ENCODE measurements at places on chromosomes 11 and 22.

DNA sequence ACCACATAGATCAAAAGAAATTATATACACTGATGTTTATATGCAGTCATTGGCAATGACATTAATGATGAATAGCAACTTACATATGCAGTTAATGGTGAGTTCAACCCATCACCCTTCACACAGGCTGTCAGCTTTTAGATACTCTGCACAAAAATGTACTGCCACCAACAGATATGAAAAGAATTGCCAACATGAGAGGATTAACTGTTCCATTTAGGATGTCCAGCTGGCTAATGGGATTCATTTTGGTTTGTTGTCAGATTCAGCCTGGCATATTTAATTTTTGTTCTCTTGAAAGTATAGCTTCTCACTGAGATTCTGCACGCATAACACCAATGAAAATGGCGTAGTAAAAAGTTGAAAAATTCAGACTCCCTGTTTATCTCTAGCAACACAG is 554.0 kb upstream of the ARHGAP42 start:
- no peak for DNase-seq

- DNase-seq, result no peak
Observed at GRCh38 chr11:113715882-113716625, 9.9 kb upstream of the TMPRSS5 start.

- no peak for DNase-seq
Observed at GRCh38 chr11:98561877-98562395, 458.8 kb upstream of the CNTN5 start.

DNA sequence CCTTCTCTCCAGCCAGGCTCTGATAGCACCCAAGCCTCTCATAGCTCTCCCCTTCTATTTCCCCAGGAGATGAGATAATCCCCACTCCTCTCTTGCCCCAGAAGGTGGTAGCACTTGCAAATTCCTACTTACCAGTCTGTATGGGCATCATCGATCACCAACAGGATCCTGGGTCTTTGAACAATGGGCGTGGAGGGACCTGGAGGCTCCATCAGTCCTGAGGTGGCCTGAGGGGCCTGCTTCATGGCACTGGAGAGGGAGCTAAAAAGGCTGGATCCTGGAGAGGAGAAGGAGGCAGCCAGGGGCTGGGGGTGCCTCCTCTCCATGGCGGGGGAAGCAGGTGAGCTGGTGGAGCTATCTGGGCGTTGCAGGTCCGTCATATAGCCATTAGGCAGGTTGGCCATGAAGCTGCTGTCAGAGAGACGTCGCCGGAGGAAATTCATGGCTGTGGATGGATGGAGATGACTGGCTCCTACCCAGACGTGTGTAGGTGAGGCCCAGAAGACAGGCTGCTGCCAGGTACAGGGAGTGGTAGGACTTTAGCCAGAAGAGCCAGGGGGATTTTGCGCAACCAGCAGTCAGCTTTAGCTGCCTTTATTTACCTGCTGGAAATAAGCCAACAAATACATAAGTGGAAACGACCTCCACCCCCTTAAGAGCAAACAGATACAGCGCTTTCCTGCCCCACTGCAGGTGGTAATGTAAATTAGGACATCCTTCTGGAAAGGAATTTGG is 51.8 kb downstream of the SYN3 start:
- no peak for DNase-seq

GRCh38 chr22:37284805-37285355 is 2.6 kb downstream of the CYTH4 start:
- DNase-seq, result no peak

- DNase-seq, result no peak
Observed at GRCh38 chr11:78886616-78887015, 312.0 kb upstream of the NARS2 start.

DNA sequence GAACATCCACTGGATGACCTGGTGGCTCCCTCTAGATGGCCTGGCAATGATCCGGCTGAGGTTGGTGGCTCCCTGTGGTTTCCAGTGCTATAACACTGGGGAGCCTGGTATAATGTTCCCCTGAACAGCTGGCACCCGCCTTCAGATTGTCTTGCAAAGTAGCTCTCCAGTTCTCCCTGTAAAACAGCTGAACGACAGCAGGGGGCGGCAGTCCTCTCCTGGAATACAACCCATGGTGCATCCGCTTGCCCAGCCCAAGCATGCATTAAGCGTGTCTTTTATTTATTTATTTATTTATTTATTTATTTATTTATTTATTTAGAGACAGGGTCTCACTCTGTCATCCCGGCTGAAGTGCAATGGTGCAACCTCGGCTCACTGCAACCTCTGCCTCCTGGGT is 258.9 kb downstream of the BUD13 start:
- no peak for DNase-seq

DNA sequence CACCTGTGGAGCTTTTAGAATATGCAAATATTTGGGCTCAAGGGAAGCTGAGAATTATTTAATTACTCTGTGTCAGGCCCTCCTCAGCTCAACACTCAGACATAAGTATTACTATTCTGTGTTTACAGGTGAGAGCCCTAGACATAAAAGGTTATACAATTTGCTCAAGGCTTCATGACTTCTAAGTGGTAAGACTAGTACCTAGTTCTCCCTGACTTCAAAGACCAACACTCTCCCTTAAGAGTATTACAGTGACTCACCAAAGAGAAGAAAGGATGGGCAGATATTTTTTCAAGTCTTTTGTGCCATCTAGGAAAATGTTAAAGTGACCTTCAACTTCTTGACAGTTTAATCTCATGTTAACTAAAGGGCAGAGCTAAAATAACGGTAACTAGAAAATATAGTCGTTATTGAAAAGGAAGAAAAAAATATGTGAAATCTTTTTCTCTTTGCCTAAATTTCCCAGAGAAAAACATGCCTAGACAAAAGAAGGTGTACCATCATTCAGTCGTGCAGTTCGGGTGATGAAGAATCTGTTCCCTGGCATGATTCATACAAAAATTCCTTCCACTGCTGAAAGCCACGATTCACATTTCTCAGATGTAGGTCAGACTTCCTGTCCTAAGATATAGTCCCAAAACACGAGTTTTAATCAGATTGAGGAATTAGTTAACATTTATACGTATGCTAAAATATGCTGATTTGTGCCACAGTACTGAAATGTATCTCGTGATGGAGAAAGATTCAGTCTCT is 849.1 kb upstream of the API5 start:
- no peak for DNase-seq

DNA sequence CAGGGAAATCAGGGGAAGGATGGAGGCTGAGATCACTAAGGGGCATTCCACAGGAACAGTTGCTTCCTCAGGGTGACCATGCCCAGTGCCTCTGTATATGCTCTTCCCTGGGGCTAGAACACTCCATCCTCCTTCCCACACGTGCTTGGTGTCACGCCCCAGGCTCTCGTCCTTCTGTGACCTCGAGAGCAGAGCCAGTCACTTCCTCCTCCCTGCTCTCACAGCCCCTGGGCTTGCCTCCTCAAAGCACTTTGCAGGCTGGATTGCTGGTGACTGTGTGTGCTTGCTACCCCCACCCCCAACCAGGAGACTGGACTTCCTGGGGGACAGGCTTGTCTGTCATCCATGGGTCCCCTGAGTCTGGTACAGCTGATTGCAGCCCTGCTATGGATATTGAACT is 56.5 kb upstream of the AMPD3 start:
- DNase-seq, result no peak

- DNase-seq, result no peak
Observed at GRCh38 chr11:47923667-47924066, 56.7 kb upstream of the PTPRJ start.

GRCh38 chr22:49997932-49998717 is 14.4 kb downstream of the IL17REL start:
- DNase-seq, result no peak

DNA sequence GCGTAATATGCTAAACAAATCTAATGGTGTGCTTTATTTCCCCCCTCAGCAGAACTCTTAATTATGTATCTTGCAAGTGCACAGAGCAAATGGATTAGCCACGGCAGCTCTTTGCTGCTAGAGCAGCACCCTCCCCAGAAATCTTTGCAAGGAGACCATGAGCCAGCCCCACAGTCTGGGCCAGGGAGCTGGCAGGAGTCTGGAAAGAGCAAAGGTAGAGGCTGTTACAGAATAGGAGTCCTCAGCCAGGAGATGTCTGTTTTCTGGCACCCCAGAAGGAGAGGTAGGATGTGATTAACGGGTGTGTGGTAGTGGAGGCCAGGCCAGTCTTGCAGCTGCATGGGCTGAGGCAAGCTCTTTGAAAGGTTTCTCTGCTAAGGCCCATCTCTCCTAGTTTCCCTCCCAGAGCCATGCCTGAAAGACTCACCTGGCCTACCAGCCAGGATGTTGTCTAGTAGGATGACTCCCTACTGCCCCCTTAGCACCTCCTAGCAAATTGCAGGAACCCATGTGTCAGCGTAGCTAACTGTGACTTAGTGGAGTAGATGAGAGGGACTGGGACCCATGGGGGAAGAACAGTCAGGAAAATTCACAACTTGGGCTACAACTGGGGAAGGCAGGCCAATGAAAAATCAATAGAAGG is 557.2 kb downstream of the BUD13 start:
- DNase-seq, result no peak

- DNase-seq, result no peak
Observed at GRCh38 chr11:118806400-118806799, 15.4 kb upstream of the DDX6 start.

DNA sequence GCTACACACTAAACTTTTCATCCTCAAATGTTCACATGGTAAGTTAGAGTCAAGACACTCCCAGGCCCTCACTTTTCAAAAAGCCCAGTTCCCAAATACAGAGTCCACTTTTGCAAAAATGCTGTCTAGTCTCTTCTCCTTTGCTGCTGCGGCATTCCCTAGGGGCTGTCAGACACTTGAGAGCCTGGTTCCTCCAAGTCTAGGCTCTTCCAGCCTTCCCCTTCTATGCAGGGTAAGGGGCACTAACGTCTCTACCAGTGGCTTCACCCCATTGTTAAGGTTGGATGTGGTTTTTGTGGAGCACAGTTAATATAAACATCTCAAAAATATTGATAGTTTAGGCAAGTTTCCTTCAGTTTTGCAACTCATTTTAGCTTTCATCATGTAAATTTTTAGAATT is 181.5 kb downstream of the KIF18A start:
- no peak for DNase-seq

GRCh38 chr11:12393691-12394090 is 16.3 kb downstream of the PARVA start:
- no peak for DNase-seq

GRCh38 chr11:73366265-73366610 is 10.0 kb upstream of the RELT start:
- DNase-seq, result no peak

DNA sequence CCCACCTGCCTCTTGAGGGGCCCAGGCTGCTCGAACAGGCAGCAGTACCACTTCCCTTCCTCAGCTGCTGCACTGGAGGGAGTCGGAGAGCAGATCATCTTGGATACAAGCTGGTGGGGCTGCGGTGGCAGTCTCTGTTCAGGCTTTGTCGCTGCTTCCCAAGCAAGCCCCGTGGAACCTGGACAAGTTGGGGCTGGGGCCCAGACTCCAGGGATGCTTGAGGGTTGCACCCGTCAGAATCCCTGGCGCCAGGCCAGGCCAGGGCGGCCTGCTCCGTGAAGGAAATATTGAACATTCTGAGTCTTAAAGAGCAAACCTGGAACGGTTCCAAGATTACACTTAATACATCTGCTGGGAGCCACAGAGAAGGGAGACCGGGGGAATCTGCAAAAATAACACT is 310.1 kb upstream of the SORL1-AS1 start:
- peak; percentile 25 for DNase-seq

DNA sequence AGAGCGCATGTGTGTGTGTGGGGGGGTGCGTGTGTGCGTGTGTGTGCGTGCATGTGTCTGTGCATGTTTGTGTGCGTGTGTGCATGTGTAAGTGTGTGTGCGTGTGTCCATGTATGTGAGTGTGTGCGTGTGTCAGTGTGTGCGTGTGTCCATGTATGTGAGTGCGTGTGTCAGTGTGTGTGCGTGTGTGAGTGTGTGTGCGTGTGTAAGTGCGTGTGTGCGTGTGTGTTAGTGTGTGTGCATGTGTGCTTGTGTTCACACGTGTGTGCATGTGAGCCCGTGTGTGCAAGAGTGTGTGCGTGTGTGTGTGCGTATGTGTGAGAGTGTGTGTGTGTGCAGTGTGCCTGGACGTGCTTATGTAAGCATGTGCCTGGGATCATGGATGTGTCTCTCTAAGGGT is 14.7 kb upstream of the APOL6 start:
- no peak for DNase-seq

GRCh38 chr22:29907753-29908515 is 25.0 kb downstream of the MTMR3 start:
- DNase-seq, result no peak

GRCh38 chr11:67663532-67664212 is 10.8 kb downstream of the ALDH3B2 start:
- DNase-seq, result no peak

- peak; percentile 17 for DNase-seq
Observed at GRCh38 chr11:114180301-114181055, 115.7 kb upstream of the NNMT start.

DNA sequence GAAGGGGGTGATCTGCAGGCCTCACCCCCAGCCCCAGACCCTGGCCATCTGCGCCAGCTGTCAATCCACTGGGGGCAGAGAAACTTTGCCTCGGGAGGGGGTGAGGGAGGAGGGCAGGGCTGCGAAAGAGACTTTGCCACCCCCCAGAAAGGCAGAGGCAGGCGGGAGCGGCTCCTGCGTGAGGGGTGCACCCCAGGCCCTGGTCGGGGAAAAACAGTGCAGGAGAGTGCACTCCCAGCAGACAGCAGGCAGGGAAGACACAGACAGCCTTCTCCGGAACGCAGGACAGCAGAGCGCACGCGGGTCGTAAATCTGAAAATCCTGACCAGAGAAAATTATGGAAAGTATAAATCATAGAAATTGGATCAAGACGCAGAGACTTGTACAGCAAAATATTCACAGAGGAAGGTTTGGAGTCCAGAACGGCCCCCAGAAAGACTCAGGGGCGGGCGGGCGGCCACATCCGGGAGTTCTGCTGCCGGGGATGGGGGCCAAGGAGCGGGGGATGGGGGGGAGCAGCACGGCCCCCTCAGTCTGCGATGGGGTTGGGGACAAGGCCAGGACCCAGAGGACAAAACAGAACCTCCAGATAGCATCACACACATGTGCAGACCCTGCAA is 8.0 kb upstream of the MRPL23 start:
- no peak for DNase-seq

GRCh38 chr11:11082646-11083045 is 224.8 kb upstream of the ZBED5 start:
- DNase-seq, result no peak

DNA sequence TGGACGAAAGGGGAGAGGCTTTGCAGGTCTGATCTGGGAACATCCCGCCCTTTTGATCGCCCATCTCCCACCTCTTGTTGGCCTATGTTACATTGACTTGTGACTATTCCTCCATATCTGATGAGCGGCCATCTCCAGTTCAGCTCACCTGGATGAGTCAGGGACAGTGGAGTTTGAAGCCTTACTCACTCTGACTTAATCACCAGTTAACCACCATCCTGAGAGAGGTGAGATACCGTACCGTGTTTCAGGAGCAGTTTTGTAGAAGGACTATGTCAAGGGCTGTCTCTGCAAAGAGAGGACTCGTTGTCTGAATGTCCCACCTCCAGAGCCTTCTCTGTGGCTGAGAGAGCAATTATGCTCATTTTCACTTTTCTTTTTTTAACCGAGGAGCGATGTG is 771.7 kb downstream of the NTM start:
- no peak for DNase-seq

Data from retina (tissue), 1 donor.